Activated CD4-positive, alpha-beta T cell treated with anti-CD3 and anti-CD28 coated beads, Interleukin-2, amount 50 U/mL, for 24 hours (primary cell): ENCODE measurements at places on chromosomes 11 and 22.

DNA sequence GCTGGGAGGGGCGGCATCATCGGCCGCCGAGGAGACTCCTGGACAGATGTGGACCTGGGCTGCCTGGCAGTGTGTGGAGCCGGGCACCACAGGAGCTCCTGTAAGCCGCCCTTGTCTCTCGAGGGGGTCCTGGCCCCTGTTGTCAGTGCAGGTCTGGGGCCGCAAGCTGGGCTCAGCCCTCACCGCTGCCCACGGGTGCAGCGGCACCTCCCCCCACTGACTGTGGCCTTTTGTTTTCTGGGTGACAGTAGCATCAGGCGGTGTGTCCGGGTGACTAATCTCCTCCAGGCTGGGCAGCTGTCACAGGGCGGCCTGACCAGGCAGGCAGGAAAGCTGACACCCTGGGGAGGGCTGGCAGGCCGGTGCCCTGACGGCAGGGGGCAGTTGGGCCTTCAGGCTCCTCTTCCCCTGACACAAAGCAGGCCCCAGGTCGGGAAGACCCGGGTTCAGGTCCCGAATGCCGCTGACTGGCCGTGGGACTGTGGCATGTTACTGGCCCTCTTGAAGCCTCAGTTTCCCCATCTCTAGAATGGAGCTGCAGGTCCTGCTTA lies 16.3 kb downstream of the DGKZ start:
- DNase-seq: no peak

DNA sequence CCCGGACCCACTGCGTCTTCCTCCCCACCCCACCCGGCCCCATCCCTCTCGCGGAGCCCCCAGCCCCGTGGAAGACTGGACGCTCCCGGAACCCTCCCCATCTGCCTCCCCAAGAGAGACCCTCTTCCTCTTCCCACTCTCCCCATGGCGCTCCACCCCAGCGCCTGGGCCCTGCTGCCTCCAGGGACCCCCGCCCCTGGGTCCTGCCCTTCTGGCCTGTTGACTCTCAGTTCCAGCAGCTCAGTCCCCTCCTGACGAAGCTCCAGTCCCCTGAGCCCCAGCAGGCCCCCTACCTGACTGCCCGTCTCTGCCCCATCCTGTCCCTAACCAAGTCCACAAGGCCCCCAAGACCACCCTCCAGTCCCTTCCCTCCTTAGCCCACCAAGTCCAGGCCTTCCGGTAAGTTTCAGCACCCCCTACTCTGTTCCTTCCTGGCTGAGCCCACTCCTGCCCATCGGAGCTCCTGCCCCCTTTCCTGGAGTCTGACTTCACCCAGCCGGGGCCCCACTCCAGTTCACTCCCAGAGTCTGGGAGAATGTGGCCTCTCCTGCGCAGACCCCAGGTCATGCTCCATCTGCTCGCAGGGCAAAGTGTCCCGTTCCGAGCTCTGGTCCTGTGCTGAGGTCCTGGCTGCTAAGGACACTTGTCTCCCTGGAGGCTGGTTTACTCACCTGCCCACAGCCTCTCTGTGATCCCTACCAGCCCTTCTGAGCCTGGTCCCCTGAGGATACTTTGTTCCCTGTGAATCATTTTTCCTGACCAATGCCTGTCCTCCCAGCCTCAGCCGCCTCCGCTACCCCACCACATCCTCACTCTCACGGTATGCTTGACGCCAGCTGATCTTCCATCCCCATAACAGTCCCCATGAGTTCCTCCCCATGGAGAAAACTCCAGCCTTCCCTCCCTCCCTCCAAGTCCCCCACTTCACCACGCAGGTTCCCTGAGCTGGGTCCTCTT lies 722 bp downstream of the IFITM10 start:
- no peak for DNase-seq

GRCh38 chr11:34552270-34552669 lies 38.7 kb upstream of the ELF5 start:
- no peak for DNase-seq

DNA sequence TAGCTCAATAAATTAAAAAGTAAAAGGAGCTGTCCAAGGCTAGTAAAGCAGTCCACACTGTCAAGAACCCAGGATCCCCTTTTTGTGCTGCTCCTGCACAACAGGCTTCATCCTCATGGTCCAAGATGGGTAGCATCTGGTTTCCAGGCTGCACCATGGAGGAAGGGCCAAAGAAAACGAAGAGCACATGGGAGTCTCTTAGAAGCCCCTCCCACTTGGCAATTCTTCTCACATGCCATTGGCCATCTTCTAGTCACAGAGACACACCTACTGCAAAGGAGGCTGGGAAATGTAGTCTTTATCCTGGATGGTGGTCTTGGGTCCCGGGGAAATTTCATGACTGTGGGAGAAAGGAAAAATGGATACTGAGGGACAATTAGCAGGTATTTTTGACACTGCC lies 37.8 kb downstream of the PRR5L start:
- DNase-seq: no peak

DNA sequence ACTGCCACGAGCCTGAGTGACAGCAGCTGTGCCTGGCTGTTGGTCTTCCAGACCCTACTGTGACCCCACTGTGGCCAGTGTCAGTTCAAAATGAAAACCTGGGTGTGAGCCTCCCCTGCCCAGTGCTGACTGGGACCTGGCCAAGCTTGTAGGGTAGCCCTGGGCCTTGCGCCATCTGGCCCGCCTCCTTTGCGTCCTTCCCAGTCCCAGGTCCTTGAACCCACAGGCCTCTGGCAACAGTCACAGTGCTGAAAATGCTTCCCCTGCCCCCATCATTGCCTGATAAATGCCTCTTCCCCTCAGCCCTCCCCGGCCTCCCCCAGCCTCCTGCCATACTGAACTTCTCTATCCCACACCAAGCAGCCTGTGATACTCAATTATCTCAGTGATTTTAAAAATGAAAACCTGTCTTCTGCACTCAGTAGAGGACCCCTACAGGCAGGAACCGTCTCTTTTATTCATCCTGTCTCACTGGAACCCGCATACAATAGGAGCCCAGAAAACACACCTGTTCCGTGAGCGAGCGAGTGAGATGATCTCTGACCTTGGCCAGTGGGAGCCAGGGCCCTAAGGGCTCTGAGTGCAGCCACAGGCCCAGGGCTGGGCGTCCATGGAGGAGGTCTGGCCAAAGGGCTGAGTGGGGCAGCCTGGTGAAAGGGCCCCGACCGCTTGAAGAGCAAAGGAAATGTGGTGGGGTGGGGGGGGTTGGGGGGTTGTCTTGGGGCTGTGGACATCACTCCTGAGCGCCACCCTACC lies 49.7 kb upstream of the TTLL12 start:
- DNase-seq: no peak
